ENCODE measurements at places on chromosomes 3 and 15.
A peak's percentile ranks its signal among the peaks of the same experiment; 100 is the strongest.

- DNase-seq: no peak
- H3K27ac ChIP-seq: peak overlapping the region; percentile 45
- H3K4me1 ChIP-seq: peaks cover 27% of the 10 kb centered on the region
- no peak overlapping the region for H3K4me3 ChIP-seq
Observed at GRCh38 chr3:150450916-150451315, 42.8 kb downstream of the TSC22D2 start.

DNA sequence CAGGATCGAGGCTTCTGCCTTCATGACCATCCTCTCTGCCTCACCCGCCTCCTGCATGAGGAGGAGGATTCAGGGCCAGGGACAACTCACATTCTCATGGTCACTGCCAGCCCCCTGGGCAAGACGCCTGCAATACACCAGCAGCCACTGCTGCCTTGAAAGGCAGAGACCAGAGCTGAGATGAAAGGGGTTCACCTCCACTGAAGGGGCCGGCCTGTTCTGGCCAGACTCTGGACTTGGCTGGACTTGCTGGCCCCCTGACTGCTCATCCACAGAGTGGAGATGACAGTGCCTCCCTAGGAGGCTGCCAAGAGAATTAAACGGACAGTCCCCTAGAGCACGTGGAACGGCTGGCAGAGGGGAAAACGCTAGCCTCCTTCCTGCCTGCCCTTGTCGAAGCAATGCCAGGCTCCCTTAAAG lies 35.2 kb downstream of the MGLL start:
- no peaks in the 10 kb centered on the region for H3K36me3 ChIP-seq
- no peak for DNase-seq
- H3K27ac ChIP-seq: no peak overlapping the region
- H3K4me3 ChIP-seq: no peak overlapping the region
- peaks cover 50% of the 10 kb centered on the region for H3K4me1 ChIP-seq
- H3K27me3 ChIP-seq: no peaks in the 10 kb centered on the region

- peaks cover 10% of the 10 kb centered on the region for H3K4me1 ChIP-seq
- H3K27me3 ChIP-seq: peaks cover 4% of the 10 kb centered on the region
- no peak overlapping the region for H3K27ac ChIP-seq
- H3K4me3 ChIP-seq: no peak overlapping the region
- no peak for DNase-seq
Observed at GRCh38 chr3:59052803-59053411, 3.1 kb upstream of the CFAP20DC start.

DNA sequence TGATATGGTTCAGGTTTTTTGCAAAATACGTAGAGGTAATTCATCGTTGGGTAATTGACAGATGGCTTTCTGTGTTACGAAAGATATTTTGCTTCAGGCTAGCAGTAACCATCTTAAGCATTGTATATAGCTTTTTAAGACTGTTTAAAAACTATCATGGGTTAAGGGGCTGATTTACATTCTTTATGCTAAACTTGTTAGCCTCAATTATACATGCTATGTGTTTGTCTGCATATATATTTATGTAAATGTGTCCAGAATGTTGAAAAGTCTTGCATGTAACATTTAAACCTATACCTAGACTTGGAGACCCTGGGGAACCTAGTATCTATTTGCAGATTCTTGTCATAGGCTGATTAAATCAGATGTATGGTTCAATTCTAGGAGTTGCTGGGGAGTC lies 11.1 kb upstream of the P2RY14 start:
- no peaks in the 10 kb centered on the region for H3K27me3 ChIP-seq
- no peak for DNase-seq
- H3K4me3 ChIP-seq: no peak overlapping the region
- H3K27ac ChIP-seq: no peak overlapping the region

DNA sequence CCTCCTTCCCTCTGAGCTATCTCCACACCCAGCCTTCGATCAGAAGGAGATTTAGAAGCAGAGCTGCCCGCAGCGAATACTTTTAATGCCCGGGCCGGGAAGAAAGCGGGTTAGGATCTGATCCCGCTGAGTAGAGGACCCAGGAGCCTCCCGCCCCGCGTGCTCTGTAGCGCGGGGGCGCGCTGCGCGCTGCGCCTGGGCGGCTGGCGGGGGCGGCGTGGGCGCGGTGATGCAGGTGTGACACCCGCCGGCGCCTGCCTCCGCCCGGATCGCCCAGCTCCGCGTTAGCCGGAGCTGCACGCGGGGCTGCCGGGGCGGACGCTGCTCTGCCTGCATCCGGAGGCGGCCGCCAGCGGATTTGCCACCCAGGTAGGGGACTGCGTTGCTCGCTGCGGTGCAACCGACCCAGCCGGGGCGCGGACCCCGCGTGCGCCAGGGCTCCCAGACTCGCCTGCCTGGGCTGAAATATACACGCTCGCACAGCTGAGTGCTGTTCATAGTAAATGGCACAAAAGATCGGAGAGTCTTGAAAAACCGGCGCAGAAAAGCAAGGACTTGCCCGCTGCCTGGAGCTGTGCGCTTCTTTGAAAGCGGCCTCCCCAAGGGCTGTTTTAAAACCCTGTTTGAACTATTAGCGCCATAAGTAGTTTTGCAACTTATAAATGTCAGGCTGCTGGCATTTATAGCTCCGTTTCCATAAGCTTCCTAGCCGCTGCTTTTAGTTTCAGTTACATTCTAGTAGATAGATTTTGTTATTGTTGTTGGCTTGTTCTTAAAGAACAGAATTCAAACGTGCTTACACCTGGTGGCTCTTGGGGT lies at the start of gene SV2B:
Gene SV2B (plus strand): TSS at position 263 of the 819 bp plus-strand sequence. CDS start 126,007 bp downstream, outside the sequence.
- H3K27me3 ChIP-seq: peaks cover 94% of the 10 kb centered on the region
- H3K4me3 ChIP-seq: peak within 1 kb of the TSS; percentile 61
- DNase-seq: peak; percentile 65
- H3K36me3 ChIP-seq: no peaks in the 10 kb centered on the region
- no peak within 1 kb of the TSS for H3K27ac ChIP-seq

GRCh38 chr3:10459954-10460754 lies 45.2 kb downstream of the ATP2B2 start:
- H3K36me3 ChIP-seq: no peaks in the 10 kb centered on the region
- no peaks in the 10 kb centered on the region for H3K4me1 ChIP-seq
- H3K27ac ChIP-seq: no peak overlapping the region
- DNase-seq: peak; percentile 58
- H3K27me3 ChIP-seq: peaks cover 28% of the 10 kb centered on the region

DNA sequence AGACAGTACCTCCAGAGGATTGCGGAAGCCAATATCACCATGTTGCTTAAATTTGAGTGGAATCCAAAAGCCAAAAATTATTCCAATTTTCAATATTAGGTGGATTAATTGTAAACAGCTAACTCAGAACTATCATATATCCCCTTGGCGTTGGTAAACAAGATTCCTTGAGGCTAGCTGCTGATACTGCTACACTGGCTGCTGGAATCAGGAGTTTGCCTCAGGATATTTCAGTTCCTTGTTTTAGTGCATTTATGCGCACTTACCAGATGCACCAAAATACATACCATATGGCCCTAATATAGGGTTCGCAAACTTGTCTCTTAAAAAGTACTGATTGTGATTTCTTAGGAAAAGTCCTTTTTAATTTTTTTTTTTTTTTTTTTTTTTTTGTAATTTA lies 605.2 kb upstream of the NAALADL2 start:
- peaks cover 20% of the 10 kb centered on the region for H3K4me1 ChIP-seq
- no peak overlapping the region for H3K27ac ChIP-seq
- H3K27me3 ChIP-seq: no peaks in the 10 kb centered on the region
- H3K36me3 ChIP-seq: no peaks in the 10 kb centered on the region
- no peak for DNase-seq

GRCh38 chr3:5011555-5012256 lies 32.5 kb downstream of the BHLHE40 start:
- no peaks in the 10 kb centered on the region for H3K36me3 ChIP-seq
- H3K27ac ChIP-seq: no peak overlapping the region
- peaks cover 11% of the 10 kb centered on the region for H3K4me1 ChIP-seq
- peaks cover 2% of the 10 kb centered on the region for H3K27me3 ChIP-seq

DNA sequence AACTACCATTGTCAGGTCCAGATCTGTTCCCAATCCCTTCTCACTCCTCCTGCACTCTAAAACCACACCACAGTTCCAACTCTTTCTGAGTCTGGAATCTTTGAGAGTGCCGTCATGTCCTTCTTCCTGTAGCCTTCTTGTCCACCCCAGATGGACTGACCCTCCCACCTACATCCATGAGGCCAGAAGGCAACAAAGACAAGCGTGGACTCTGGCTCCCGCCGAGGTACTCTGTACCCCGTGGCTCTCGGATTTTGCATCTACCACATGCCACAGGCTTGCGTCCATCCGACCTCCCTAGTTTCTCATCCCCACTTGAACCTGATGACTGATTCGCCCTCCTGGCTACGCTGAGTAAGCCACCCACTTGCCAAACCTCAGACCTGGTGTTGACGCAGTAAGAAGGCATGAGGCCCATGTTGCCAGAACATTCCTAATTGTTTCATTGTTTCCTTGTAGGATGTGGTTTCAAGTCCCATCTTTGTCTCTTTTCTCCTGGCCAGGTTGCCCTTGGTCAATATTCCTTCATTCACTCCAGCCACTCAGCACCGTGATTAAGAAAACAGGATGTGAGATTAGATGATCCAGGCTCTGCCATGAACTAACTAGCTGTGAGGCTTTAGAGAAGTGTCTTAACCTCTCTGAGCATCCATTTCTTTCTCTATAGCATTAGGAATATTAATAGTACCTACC lies 1.1 kb upstream of the ZBTB38 start:
- DNase-seq: no peak
- H3K27ac ChIP-seq: peak overlapping the region; percentile 99
- H3K4me3 ChIP-seq: no peak overlapping the region

DNA sequence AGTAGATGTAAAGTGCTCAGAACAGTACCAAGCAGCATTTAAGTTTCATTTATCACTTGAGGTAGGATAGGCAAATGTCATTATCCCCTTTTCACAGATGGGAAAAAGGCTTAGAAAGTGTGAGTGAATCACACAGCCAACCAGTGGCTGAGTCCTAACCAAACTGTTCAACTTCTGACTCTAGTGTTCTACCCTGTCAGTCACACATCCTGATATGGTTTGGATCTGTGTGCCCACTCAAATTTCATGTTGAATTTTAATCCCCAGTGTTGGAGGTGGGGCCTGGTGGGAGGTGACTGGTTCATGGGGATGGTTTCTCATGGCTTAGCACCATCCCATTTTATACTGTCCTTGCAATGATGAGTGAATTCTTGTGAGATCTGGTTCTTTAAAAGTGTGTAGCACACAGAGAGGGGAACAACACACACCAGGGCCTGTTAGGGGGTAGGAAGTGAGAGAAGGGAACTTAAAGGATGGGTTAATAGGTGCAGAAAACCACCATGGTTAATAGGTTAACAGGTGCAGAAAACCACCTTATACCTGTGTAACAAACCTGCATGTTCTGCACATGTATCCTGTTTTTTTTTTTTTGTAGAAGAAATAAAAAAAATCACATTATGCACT lies 304.7 kb downstream of the SUCLG2 start:
- peaks cover 2% of the 10 kb centered on the region for H3K4me1 ChIP-seq
- no peak overlapping the region for H3K4me3 ChIP-seq
- no peaks in the 10 kb centered on the region for H3K36me3 ChIP-seq
- no peak overlapping the region for H3K27ac ChIP-seq

DNA sequence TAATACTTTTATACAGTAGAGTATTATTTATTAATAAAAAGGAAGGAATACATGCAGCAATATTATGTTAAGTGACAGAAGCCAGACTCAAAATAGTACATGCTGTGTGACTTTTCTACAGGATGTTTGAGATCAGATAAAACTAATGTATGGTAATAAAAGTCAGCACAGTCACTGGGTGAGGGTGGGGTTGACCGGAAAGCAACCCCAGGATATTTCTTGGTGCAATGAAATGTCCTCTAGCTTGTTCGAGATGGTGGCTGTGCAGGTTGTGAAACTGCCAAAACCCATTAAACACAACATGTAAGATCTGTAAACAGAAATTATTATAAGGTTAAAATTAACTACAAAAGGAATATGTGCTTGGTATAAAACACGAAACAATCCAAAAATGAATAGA lies 20.8 kb upstream of the ALDH1L1 start:
- H3K4me1 ChIP-seq: peaks cover 11% of the 10 kb centered on the region
- peaks cover 8% of the 10 kb centered on the region for H3K27me3 ChIP-seq
- DNase-seq: no peak
- H3K4me3 ChIP-seq: no peak overlapping the region
- no peaks in the 10 kb centered on the region for H3K36me3 ChIP-seq

GRCh38 chr3:152359385-152360248 lies 90.9 kb downstream of the MBNL1 start:
- no peak overlapping the region for H3K27ac ChIP-seq
- no peaks in the 10 kb centered on the region for H3K36me3 ChIP-seq
- peaks cover 18% of the 10 kb centered on the region for H3K4me1 ChIP-seq
- H3K4me3 ChIP-seq: no peak overlapping the region
- H3K27me3 ChIP-seq: no peaks in the 10 kb centered on the region

DNA sequence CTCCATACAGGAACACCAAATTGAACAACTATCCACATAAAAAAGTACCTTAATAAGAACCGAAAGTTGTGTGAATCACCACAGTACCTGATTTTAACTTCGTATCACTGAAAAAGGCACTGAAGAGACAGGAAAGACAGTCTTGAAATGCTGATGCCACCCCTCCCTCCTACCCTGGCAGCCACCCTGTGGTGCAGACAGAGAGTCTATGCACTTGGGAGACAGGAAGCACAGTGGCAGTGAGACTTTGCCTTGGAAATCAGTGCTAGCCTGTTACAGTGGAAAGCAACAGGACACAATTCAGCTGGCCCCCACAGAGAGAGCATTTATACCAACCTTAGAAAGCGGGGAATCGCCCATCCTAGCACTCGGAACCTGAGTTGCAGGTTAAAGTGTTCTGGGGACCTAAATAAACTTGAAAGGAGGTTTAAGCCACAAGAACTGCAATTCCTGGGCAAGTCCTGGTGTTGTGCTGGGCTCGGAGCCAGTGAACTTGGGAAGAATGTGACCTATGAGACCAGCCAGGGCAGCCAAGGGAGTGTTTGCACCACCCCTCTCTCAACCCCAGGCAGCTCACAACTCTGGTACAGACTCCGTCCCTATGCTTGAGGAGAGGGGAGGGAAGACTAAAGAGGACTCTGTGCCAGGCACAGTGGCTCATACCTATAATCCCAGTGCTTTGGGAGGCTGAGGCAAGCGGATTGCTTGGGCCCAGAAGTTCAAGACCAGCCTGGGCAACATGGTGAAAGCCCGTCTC lies 240.1 kb downstream of the ISL2 start:
- peaks cover 18% of the 10 kb centered on the region for H3K36me3 ChIP-seq
- H3K4me1 ChIP-seq: peaks cover 4% of the 10 kb centered on the region
- no peaks in the 10 kb centered on the region for H3K27me3 ChIP-seq
- no peak for DNase-seq
- no peak overlapping the region for H3K4me3 ChIP-seq

- no peak overlapping the region for H3K27ac ChIP-seq
- H3K4me3 ChIP-seq: no peak overlapping the region
- peaks cover 7% of the 10 kb centered on the region for H3K36me3 ChIP-seq
- no peaks in the 10 kb centered on the region for H3K27me3 ChIP-seq
Observed at GRCh38 chr3:65855370-65856100, 183.2 kb downstream of the MAGI1 start.

- H3K27me3 ChIP-seq: no peaks in the 10 kb centered on the region
- DNase-seq: no peak
- H3K36me3 ChIP-seq: no peaks in the 10 kb centered on the region
- H3K4me1 ChIP-seq: peaks cover 4% of the 10 kb centered on the region
Observed at GRCh38 chr3:144106970-144107369, 135.3 kb downstream of the DIPK2A start.

Measured in mesothelial cell of epicardium (in vitro differentiated cells).